ENCODE measurements at places on chromosomes 11 and 22.

DNA sequence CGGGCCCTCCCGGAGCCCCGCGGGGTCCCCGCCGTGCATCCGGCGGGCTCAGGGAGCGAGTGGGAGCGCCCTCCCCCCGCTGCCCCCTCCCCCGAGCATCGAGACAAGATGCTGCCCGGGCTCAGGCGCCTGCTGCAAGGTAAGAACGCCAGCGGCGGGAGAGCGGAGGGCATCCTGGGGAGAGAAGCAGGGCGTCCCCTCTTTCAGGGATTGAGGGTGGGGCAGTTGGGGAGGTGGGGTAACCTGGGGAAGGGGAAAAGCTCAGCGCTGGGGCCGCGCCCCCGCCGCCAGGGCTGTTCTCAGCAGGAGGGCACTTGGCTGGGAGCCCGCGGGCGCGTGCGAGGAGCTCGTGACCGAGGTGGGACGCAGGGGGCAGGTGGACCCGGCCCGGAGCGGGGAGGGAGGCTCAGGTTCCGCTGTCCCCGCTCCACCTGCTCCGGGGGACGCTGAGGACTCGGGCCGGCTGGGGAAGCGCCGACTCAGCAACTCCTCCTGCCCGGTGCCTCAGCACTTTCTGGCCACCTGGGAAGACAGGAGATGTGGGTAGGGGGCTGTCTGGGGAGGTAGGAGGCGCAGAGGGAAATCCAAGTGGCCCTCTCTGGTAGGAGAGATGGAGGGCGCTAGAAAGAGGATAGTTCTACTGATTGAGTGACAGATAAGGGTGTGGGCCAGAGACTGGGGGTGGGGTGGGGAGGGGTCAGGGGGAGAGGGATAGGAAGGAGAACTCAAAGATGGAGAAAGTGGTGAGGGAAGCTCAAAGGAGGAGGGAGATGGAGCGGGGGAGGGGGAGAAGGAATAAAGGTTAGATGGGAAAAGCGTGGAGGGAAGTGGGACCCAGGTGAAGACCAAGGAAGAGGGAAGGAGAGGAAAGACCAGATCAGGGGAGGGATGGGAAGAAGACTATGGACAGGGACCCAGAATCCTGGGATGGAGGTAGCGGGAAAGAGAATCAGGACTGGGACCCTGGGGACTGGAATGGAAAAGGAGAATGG is 726 bp downstream of the RTN4RL2 start:
- DNase-seq: no peak

DNA sequence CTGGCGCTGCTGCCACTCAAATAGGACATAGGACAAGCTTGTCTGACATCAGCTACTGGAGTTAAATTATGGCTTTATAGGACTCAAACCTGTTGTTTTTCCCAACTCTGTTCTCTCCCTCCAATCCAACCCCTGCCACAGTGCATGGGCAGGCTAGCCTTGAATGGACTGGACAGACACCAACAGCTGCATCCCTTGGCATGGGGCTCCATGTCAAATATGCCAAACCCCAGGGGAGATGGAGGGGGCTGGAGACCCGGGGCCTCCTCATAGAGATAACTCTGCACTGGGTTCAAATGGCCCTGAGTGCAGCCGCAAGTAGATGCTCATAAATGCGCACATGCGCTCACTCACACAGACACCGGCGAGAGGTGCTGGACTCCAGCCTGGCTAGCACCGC is 28.9 kb downstream of the CD5 start:
- no peak for DNase-seq

DNA sequence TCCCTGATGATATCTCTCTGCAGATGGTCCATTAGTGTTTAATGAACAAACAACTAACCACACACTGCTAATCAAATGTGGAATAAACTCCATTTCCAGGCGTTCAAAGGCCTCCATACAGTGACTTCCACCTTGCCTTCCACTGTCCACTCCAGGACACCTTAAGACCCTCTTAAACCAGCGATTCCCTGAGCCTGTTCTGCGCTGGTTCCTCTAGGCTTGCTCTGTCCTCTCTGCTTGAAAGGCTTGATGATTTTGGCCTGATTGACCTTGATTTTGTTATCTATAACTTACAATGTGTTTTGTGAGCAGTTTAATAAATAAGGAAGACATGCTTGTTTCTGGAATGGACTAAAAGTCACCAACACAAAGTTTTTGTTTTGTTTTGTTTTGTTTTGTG is 12.0 kb downstream of the OVCH2 start:
- no peak for DNase-seq

DNA sequence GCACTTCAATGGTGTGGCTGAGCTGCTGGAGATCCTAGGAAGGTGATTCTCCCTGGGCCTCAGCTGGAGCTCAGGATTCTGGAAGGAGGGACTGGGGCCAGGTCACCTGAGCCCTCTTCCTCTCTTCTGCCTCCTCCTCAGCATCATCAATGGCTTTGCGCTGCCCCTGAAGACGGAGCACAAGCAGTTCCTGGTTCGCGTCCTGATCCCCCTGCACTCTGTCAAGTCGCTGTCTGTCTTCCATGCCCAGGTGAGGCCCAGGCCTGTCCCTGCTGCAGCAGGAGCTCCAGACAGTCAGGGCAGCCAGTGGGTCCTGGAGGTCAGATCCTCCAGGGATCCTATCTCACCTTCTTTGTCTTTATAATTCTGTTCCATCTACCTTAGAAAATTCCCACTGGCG is 5.4 kb downstream of the GPHA2 start:
- DNase-seq: no peak

DNA sequence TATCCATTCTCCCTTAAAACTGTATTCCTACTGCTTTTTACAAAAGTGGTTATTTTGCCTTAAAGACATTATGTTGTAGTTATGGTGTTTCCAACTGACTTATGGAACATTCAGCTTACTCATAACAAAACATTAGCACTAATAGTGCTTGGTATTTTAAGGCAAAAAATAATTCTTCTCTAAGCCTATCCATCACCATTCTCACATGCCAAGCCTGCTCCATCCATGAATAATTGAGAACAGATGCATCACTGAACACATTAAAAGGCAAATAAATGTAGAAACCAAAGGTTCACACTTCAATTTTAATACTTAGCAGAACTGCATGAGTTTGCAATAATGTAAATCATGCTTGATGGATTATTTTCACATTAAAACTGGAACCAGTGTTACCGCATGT is 42.3 kb upstream of the DDI1 start:
- DNase-seq: no peak

- DNase-seq: no peak
Observed at GRCh38 chr11:130121445-130121978, 38.1 kb upstream of the ST14 start.

DNA sequence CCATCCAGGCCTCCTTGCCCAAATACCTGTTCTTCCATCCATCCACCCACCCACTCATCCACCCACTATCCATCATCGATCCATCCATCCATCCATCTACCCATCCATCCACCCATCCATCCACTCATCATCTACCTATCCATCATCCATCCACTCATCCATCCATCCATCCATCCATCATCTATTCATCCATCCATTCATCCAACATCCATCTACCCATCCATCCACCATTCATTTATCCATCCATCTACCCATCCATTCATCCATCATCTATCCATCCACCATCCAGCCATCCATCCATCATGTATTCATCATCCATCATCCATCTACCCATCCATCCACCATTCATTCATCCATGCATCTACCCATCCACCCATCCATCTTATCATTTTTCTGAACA is 413.2 kb downstream of the CTTN start:
- no peak for DNase-seq

- DNase-seq: no peak
Observed at GRCh38 chr22:44023404-44024287, 456 bp upstream of the PARVB start.

GRCh38 chr11:46248289-46249102 is 29.0 kb upstream of the CREB3L1 start:
- no peak for DNase-seq

DNA sequence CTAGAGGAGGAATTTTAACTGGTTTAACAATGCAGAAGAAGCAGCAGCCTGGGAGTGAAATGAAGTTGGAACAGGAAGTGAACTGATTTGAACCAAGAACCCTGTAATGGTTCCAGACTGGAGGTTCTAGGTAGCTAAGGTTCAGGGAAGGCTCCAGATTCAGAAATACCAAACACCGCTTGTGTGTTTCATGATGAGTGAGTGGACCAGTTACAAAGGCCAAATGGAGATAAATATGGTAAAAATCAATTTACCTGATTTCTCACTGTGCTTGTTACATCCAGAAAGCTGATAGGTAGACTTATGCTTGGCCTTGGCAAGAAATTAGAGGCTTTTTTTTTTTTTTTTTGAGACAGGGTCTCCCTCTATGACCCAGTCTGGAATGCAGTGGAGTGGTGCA is 12.9 kb downstream of the ATG13 start:
- DNase-seq: no peak

DNA sequence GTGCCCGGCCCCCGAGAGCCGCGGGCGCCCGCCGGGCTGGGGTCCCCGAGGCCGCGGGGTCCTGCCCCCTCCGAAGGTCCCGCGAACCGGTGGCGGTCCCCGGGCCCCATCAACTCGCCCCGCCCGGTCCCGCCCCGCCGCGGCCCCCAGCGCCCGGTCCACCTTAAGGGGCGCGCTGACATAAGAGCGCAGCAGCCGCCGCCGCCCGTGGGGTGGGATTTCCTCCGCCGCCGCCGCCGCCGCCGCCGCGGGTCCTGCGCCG is at the start of gene ZDHHC8:
Gene ZDHHC8, plus strand, starts transcription at position 208 of the 262 bp plus-strand sequence. CDS start 144 bp downstream, outside the sequence.
- DNase-seq: peak; percentile 41

DNA sequence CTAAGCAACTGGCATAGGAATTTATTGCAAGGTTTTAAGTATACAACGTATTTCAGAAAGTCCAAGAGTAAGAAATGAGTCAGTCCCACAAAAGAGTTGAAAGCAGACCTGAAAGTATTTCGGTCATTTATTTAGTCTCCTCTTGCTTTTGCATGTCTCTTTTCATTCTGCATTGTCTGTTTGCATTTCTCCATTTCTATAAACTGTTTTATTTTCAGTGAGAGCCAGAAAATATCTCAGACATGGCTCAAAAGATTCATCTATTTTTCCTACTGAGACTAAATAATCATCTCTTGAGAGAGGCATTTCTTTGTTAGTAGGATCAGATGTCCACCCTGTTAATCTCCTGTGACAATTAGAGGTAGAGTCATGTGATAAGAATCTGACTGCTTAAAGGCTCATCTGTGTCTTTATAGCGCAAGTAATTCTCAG is 219.1 kb upstream of the CCDC179 start:
- DNase-seq: no peak

DNA sequence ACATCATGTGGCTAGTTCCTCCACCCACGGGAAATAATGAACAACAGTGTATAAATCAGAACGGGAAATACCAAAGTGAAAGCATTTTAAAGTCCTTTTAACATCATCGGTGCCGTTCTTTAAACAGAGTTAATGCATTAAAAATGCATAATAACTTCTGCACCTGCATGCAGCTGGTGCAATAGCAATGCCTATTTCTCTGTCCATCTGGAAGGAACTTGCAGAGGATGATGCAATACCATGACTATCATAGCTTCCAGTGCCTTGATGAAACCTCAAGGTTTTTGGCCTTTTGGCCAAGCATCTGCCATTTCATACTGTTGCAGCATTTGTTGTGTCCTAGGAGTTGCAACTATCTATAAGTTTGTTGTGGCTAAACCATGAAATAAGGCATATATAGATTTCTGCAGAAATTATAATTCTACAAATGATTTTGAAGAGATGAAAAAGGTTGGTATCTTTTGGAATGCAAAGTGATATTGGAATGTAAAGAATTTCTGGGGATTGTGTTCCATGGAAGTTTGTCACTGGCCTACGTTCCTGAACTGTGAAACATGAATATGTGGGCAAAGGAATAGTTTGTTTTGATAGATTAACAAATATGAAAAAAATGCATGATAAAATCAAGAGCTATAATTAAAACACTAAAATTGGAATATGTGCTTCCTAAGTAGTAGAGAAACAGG is 9.8 kb upstream of the EIF3F start:
- no peak for DNase-seq

- no peak for DNase-seq
Observed at GRCh38 chr11:129787532-129788155, 28.0 kb upstream of the TMEM45B start.

GRCh38 chr11:26704249-26704648 is 17.6 kb downstream of the SLC5A12 start:
- no peak for DNase-seq

DNA sequence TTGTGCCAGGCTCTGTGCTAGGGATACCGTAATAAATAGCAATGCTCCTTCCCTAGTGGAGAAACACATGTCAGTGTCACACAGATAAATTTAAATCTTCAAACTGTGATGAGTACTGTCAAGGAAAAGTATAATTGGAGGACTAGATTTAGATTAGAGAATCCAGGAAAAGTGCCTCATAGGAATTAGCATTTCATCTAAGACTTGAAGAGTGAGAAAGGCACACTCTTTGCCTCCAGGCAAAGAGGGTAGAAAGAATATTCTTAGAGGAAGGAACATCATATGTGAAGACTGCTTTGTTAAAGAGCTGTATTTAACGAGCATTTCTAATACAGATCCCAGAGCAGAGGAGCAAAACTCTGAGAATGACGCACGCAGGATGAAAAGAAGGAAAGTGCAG is 30.9 kb downstream of the ART5 start:
- no peak for DNase-seq

DNA sequence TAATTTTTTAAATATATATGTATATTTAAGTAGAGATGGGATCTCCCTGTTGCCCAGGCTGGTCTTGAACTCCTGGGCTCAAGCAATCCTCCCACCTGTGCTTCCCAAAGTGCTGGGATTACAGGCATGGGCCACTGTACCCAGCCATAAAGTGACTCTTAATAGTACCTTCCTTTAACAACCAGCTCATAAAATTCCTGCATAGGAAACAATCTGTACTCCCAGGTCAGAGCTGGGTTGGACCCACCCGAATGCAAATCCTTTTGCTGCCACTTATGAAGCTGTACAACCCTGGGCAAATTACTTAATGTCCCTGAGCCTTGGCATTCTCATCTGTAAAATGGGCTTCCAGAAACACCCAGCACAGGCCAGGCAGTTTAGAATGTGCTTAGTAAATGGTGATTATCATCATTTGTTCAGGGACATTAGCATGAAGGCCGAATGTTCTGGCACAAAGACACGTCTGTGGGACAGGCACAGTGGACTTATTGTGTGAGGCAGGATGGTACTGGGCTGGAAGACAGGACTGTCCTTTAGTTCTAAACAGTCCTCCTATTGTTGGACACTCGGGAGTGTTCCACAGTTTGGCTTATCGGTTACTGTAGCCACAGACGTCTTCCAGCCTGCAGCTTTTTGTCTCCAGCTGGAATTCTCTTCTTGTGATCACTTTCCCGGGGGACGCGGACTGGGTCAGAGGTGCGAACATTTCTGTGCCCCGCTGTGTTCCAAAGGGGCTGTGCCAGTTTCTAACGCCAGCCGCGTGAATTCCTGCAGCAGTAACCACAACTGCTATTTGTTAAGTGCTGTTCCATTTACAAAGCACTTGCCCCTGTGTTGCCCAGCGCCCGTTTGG is 6.0 kb downstream of the PDXP start:
- DNase-seq: no peak

GRCh38 chr11:28618416-28618815 is 510.2 kb downstream of the METTL15 start:
- no peak for DNase-seq

DNA sequence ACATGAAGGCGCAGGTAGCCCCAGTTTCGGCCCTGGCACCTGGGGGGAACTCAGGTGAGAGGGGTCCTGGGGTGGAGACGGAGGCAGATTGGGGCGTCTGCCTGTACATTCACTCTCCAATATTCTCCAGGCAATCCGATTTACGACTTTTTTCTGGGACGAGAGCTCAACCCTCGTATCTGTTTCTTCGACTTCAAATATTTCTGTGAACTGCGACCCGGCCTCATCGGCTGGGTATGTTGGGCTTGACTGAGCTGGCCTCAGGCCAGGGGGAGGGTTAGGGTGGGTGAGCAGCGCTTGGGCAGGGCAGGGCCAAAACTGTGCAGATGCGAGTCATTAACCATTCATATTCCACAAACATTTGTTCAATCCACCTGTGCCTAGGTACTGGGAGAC is 1.7 kb downstream of the TM7SF2 start:
- DNase-seq: no peak

All from activated T-cell treated with anti-CD3 and anti-CD28 coated beads for 1 hour (primary cell).